ENCODE measurements at places on chromosomes 13 and 19.
A peak's percentile ranks its signal among the peaks of the same experiment; 100 is the strongest.

- no peak for DNase-seq
Measured at GRCh38 chr13:32045982-32046785, 14.6 kb downstream of the FRY start.

- peak; percentile 73 for DNase-seq
Measured at GRCh38 chr19:10390652-10391286, 10.4 kb upstream of the TYK2 start.

GRCh38 chr13:107765724-107766401 is 449.5 kb downstream of the LIG4 start:
- no peak for DNase-seq

DNA sequence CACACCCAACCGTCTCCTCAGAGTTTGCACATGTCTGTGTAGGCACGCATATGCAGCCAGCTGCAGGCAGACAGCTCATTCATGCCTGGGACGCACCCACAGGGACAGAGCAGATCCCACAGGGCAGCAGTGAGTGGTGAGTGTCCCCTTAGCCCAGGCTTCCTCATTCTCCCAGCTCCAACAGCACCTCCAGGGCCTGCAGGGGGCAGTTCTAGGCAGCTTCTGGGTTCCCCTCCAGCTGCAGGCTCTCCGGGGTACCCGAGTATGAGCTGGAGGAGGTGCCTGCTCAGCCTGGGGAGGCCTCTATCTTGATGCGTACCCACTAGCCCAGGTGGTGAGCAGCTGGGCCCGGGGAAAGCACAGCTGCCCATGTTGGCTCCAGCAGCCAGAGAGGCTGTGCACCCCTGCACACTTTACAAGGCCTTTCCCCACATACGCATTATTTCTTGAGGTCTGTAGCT is 1.3 kb upstream of the SHANK1 start:
- DNase-seq = no peak

DNA sequence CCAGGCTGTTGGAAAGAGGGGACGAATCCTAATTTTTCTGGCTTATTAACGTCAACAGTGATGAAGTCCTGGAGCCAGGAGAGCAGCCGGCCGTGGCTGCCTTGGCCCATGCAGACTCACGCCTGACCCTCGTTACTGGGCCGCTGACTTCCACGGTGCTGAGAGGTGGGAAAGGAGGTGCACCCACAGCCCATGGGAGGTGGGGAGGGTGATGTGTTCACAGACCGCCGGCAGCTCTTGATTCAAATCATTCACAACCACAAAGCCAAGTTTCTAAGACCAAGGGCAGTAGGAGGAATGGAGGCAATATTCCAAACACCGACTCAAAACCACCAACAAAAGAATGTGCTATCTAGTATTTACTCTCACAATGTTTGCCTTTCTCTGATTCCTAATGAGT is 24.3 kb downstream of the COL4A2 start:
- no peak for DNase-seq

- no peak for DNase-seq
Measured at GRCh38 chr13:23098161-23098907, 82.4 kb upstream of the SGCG start.

DNA sequence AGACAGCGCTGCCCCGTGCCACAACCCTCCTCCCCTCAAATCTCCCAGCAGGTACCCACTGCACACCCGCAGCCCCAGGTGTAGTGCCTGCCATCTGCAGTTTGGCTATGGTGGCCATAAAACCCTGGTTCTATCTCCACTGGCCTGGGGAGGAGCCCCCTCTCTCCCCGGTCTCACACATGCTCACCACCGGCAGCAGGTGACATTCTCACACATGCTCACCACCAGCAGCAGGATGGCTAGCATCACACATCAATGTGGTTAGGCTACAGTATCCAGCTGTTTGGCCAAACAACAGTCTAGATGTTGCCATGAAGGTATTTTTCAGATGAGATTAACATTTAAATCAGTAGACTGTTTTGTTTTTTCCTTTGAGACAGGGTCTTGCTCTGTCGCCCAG is 31.1 kb downstream of the ELL start:
- no peak for DNase-seq

DNA sequence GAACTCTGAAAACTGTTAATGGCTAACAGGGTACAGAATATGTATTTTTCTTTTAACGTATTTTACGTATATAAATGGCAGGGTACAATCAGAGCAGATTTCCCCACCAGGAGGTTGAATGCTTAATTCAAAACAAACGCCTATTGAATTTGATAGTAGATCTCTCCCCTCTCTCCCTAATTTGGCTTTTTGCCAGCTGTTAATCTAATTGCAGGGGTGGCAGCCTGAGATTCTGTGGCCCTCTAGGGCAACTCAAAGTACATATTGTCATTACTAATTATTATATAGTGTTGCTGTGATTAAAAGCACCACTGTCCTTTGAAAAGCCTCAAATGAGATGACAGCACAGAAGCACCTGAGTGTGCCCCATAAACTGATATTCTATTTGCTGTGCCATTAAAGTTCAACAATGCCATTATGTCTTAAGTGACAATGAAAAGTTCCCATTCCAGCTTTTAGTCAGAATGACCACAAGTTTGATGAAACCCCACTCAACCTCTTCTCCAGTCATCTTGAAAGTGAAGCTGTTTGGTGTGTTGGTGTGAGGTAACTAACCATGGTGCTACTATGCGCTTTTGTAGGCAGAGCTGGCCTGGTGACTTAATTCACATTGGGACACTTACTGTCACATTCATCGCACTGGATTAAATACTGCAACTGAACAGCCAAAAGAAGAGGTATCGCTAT is 351.4 kb downstream of the KCNRG start:
- peak; percentile 89 for DNase-seq

GRCh38 chr19:18682807-18683108 is 722 bp upstream of the CRTC1 start:
- DNase-seq = no peak

DNA sequence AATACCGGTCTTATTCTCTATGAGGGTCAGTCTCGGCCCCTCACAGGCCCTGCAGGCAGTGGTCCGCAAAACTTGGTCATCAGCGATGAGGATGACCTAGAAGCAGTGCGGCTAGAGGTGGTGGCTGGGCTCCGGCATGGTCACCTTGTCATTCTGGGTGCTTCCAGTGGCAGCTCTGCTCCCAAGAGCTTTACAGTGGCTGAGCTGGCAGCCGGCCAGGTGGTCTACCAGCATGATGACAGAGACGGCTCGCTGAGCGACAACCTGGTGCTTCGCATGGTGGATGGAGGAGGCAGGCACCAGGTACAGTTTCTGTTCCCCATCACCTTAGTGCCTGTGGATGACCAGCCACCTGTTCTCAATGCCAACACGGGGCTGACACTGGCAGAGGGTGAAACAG is 1.8 kb downstream of the FREM2 start:
- DNase-seq = no peak

GRCh38 chr19:36572593-36573019 is 486 bp downstream of the ZNF529 start:
- DNase-seq = no peak

Data from natural killer cell treated with Interleukin-12 subunit alpha and Interleukin-12 subunit beta and Interleukin-15 and Interleukin-18, amount 100 ng/mL, for 72 hours (primary cell).